ENCODE measurements at places on chromosomes 3 and 15.
A peak's percentile ranks its signal among the peaks of the same experiment; 100 is the strongest.

DNA sequence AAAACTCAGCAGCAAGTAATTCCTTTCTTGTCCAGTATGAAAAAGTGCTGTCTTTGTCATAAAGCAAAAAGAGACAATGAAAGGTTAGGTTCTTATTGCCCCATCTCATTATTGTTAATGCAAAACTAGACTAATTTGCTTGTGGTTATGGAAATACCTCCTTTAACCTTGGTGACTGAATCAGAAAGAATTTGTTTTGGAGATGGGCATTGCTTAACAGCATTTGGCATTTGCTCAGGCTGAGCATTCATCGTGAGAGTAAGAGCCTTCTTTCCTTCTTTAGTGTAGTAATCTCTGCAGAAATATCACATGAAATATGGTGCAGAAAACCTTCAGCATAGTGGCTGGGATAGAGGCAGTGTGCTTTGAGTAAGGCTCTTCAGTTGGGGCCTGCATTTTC, 103.1 kb downstream of the CNTN6 start:
- no peak for DNase-seq

- peak; percentile 66 for DNase-seq
Measured at GRCh38 chr3:13452490-13453335, 27.4 kb upstream of the HDAC11 start.

DNA sequence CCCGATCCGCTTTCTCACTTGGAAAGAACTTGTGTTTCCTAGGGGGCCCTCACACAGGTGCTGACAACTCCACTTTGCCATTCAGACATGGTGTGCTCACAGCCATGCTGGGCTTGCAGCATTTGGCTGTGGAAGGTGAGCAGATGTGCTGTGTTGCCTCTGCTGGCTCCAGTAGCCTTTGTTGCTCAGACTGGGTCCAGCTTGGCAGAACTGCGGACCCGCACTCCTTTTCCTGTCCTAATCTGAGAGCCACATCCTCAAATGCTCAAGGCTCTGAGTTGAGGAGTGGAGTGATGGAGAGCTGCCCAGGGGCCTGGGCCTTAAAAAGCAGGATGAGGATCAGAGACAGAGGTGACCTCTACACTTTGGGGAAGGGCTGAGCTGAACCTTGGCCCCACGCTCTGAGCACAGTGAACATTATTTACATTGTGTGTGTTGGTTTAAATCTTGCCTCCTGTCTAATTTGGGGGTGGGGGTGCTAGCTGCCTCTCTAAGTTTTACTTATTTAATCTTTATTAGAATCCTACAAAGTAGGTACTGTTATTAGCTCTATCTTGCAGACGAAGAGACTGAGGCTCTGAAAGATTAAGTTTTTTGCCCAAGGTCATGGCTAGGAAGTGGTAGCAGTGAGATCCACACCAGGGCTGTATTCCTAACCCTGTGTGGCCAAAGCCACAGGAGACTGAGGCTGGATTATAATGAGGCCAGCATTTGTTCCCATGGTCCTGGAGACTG, 17.2 kb downstream of the ACOX2 start:
- no peak for DNase-seq

DNA sequence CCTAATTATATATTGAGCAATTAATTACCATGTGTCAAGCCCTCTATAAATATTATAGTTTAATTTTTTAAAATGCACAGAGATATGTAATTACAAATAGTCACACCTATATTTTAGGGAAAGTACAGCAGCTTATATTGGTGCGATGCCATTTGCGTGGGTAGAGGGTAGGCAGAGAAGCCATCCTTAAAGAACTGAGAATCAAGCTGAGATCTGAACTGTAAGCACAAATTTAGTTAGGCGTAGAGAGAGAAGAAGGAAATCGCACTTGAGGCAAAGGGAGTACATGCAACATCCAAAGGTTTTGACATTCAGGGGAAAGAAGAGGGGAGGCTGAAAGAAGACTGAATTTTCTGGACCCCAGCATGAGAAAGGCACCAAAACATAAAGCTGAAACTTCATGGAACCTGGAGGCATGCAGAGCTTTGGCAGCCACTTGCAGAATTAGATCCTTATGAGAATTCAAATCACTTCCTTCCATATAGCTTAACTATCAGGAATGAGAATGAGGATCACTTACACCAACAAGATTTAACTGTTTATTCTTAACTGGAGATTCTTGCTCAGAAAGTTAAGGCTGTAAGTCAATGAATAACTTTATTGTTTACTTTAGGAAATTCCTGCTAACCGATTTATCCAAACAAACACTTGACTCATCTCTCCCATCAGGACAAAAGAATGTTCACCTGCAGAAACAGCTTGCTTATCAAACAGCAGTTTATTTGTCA, 114.3 kb downstream of the TGFBR2 start:
- no peak for DNase-seq

GRCh38 chr3:45137656-45138181, 8.5 kb downstream of the CDCP1 start:
- DNase-seq, result no peak

GRCh38 chr3:107892955-107893624, 197.7 kb downstream of the CD47 start:
- no peak for DNase-seq

DNA sequence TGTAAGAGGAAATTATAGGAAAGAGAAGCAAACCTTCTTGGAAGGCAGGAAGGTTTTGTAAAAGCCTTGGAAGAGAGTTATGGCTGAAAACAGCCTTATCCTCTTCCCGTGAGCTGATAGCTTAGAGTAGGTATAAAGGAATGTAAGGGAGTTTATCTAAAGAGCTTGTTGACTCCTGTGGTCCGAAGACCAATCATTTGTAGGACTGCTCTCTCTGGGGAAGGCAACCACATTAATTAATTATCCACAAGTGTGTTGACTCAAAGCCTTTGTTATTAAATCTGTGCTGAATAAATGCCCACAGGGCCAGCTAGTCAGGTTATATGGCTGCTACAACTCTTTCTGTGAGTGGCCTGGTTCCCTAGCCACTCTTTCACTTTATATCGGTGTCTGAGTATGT, 452.1 kb upstream of the RASGRP1 start:
- no peak for DNase-seq

DNA sequence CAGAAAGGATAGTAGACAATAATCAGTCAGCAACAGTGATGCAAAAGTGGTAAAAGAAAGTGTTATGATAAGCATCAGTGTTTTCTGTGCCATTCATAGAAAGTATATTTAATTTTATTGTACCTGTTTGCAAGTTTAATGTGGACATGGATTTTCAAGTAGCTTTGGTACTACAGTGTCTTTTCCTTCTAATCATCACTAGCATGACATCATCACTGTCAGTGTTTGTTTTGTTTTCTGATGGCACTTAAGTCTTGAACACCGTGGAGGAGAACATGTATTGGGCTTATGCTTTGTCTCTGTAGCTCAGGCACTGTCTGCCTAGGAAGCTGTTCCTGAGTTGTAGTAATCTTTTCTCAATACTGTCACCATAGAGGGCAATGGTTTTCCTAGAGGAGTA, 41.9 kb downstream of the SETD5 start:
- DNase-seq, result no peak

DNA sequence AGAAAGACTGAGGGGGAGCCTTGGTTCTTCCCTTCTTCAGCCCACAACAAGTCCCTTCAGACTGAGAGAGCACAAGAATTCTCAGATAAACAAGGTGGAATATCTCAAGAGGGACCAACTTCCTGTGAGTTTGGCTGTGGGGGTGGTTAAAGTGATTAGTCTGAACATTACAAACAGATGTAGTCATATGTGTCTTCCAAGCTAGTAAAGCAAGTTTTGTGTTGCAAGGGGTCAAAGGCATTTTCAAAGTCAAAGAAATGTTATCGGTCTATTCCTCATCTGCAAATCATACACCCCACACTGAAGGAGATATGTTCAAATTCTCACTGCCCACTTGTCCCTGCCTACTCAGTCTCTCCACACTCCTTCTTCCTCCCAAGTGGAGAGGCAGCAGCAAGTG, 242.5 kb downstream of the FAM43A start:
- DNase-seq, result no peak

DNA sequence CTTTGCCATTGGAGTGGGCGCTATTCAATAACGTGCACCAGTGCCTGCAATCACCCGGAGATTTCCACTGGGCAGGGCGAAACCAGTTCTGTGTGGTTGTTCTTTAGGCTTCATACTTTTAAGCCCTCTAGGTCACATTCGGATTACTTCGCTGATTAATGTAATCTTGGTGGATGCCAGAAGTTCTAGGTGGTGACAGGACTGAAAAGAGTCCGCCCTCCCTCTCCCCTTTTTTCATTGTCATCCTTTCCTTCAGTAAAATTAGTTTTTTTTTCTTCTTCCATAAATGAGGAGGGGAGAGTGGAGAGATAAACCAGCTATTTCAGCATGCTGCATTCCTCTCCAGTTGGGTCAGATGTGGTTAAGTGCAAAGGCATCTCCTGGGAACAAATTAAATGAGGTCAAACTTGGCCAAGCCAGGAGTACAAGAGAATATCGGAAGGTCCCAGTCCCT, 2.3 kb upstream of the SLC2A2 start:
- no peak for DNase-seq

DNA sequence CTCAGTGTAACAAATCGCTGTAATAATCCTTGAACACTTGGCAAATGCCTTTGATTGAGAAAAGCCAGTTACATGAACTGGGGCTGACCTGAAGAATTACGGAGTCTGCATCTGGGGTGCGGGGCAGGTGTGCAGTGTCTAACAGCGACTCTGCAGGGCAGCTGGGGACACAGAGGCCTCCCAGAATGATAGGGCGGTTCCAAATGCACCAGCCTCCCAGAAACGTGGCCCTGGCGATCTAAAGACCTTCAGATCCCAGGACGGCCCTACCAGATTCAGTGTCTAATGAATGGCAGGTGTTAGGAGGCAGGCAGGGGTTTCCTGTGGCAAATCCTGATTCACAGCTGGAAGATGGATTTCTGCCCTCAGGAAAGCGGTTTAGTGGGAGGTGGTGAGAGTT, 100.5 kb upstream of the RGMA start:
- no peak for DNase-seq

DNA sequence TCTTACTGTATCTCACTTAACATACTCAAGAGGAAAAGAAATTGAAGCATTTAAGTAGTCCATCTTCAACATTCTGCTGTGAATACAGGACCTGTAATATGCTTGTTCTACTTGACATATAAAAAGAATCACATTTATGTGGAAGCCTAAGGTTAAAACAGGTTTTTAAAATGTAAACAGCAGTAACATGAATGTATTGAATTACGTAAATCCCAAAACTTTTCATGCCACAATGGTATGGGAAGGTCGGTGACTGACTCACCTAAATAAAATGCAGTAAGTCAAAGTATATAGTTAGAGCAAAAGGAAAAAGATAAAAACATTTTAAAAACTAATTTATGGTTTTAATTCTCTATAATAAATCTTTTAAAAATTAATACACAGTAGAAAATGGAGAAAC, 115.7 kb upstream of the TJP1 start:
- DNase-seq, result no peak

GRCh38 chr3:140559546-140559945, 118.3 kb upstream of the TRIM42 start:
- no peak for DNase-seq

- no peak for DNase-seq
Measured at GRCh38 chr3:14780927-14781507, 37.7 kb upstream of the FGD5 start.

DNA sequence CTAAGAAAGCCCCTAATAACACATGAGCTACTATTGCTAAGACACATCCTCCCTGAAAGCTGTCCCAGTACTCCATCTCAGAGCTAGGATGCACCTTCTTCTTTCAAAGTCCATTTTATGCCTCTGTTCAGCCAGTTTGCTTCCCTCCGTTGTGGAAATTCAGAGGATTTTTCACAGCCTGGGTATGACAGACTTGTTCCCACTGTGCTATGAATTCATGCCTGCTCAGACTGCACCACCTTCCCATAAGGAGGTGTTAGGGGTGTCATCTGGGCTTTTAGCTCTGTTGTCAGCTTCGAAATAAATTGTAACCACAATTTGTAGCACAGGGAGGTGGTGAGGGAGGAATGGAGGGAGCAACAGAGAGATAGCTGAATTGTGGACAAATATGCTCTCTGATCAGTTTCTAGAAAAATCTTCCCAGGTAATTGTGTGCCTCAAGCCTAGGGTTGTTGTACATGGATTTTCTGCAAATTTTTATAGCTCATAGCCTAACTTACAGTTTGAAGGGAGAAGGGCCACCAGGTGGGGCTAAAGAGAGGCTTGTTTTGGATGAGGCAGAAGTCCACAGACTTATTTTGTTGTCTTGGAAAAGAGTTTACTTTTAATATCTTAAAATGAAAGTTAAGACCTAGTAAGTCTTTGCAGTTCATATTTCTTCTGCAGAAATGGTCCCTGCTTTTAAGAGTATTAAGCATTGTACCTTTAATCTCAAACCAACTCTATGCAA, 462.0 kb downstream of the PDCD6IP start:
- DNase-seq, result no peak

DNA sequence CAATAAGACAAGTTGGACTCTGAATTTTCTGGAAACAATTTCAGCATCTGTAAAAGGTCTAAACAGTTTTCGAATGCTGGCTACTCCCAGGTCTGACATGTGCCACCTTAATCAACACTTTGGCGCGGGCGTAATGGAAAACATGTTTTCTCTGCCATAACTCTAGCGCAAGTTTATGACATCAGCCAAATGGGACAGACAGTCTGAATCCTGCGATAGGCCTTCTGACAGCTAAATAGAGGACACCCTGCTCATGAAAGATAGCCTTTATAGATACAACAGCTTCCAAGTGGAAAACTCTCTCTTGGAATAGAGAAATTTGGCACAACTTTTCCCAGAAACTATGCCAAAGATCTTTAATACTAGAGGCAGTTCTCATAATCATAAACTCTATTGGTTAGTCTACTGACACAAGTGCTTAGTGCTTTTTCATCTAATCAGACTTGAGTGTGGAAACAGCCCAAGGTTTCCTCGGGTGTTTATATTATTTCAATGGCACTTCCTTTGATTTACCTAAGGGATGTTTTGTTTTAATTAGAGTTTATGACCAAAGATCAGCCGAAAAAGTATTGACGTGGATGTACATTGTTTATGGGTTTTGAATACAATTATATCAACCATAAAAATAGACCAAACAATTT, 120.1 kb upstream of the DPH6 start:
- DNase-seq, result no peak

- no peak for DNase-seq
Measured at GRCh38 chr3:127970966-127971592, 56.0 kb downstream of the KBTBD12 start.

DNA sequence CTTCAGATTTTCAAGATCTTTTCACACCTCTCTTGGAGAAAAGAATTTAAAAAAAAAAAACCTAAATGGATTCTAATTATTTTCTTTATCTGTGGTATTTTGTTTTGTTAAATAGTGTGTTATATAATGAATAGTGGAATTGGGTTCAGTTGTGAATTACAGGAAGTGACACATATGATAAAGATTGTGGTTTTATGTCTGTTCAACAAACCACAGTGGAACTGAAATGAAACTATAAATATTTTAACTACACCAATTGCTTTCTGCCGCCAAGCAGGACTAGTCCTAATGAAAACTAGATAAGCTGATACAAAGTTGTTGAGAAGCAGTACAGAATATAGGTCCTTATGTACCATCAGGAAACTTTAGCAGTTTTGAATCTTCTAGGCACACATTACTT, 121.6 kb downstream of the UBE2E2 start:
- no peak for DNase-seq

Measured in activated effector memory CD4-positive, alpha-beta T cell treated with anti-CD3 and anti-CD28 coated beads, Interleukin-2, amount 50 U/mL, for 16 hours (primary cell).